ENCODE measurements at places on chromosomes 12 and 14.

DNA sequence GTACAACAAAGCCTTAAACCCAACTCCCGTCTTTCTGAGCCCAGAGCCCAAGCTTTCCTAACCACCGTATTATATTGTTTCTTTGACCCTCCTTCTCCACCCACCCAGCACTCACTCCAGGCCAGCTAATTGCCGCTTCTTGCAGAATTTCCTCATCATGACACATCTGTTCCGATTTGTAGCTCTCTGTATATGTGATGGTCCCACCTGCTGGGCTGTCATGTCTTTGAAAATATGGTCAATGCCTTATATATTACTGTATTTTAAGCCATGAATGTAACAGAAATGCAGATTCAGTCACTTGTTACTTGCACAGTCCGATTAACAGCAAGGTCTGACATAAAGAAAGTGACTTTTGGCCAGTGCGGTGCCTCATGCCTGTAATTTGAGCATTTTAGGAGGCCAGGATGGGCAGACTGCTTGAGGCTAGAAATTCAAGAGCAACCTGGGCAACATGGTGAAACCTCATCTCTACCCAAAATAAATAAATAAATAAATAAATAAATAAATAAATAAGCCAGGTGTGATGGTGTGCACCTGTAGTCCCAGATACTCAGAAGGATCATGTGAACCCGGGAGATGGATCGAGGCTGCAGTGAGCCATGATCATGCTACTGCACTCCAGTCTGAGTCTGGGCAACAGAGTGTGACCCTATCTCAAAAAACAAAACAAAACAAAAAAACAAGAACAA, 359.8 kb downstream of the ATP23 start:
- DNase-seq, result no peak

GRCh38 chr14:99809859-99810558, 16.8 kb downstream of the EML1 start:
- no peak for DNase-seq

DNA sequence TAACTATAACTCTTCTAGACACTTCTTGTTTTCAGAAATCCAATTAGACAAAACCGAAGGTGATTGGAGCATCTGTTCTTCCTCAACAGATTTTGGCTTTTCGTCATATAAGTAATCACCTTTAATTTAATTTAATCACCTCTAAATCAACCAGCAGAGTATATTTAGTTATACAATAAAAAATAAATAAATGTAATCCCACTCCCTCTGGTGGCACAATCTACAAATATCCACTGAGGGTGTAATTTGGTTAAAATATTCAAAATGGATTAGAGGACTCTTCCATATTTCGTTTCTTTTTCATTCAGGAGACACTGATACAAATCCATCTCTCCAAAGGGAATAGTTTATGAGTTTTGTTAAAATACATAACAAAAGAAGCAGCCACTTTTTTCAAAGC, 18.3 kb upstream of the SLC35F4 start:
- no peak for DNase-seq

DNA sequence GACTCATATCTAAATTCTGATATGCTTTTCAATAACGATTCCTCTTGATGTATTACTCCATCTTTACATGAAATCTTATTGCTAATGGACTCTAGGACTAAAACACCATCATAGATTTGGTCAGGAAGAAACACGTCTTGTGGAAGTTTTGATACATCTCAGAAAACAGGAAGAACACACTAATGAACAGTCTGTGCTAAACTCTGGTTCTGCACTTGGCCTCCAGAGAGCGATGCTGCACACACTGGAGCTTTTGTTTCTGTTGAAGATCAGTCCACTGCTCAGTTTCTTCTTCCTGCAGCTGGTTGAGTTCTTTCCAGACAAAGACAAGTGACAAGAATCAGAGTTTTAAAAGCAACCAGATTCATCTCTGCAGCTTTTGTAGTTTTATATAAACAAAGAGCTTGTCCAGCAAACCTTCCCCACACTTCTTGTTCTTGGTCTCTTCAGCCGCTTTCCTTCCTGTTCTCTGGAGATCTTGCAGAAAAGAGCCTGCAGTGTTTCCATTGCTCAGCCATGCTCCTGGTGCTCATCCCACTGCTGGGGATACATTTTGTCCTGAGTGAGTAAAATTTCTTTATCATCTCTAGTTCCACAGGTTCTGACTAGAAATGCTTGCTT, 229.1 kb upstream of the OR4E1 start:
- no peak for DNase-seq

DNA sequence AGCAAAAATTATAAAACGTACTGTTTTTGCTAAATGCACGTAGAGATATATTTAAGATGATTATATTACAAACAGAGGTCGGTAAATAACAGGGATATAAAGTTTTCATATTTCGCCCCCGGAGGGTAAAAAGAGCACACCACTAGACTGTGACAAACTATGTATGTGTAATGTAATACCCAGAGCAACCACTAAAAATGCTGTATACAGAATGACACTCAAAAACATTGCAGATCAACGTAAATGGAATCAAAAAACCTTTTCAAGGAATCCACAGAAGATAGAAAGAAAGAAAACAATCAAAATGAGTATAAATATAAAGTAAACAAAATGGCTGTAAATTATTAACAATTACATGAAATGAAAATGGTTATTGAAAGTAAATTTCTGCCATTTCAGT, 37.6 kb upstream of the PRB4 start:
- no peak for DNase-seq

- DNase-seq, result no peak
Measured at GRCh38 chr12:92369056-92369455, 223.4 kb upstream of the BTG1 start.

GRCh38 chr12:105706973-105707334, 376.5 kb downstream of the C12orf75 start:
- DNase-seq, result no peak

GRCh38 chr14:20470603-20470901, 1.3 kb downstream of the PNP start:
- DNase-seq, result no peak

- DNase-seq, result no peak
Measured at GRCh38 chr12:122836027-122836921, 1.0 kb downstream of the HIP1R start.

DNA sequence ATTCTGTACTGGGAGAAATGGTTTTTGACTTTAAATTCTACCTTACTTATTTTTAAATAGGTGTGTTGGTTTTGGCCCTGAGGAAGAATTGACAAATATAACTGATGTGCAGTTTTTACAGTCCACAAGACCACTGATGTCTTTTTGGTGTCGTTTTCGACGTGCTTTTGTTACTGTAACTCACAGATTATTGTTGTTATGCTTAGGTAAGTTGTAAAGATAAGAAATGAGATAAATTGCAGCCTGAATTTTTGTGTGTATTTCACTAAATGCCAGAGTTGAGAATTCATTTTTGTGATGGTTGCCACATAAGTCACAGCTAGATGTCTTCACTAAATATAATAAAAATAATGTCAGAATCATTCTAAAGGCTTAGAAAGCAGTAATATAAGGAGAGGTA, 39.9 kb upstream of the MSRB3 start:
- no peak for DNase-seq

DNA sequence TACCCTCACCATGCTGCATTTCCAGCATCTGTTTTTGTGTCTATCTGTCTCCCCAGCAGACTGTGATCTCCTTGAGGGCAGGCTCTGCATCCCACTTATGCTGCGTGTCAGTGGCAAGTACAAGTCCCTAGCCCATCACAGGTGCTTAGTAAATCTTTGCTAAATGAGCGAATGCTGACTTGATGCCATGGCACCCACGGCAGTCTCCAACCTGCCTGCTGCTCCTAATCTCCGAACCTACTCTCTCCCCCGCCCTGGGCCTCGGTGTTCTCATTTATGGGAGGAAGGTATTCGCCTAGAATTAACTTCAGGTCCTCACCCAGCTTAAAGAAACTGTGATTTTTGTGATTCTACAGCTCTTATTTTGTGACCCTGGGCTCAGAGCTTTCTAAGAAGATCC, 109.9 kb downstream of the PRMT8 start:
- DNase-seq, result no peak

- DNase-seq, result no peak
Measured at GRCh38 chr12:70643939-70644338, 6.7 kb upstream of the PTPRB start.

All from vagina (tissue), 2 donors.